Heart left ventricle (tissue), 16 donors: ENCODE measurements at places on chromosomes 5 and 9.
A peak's percentile ranks its signal among the peaks of the same experiment; 100 is the strongest.

- no peak for DNase-seq
Observed at GRCh38 chr5:178435321-178436238, 154.6 kb downstream of the COL23A1 start.

GRCh38 chr9:111877420-111877819, 19.2 kb upstream of the UGCG start:
- no peak for DNase-seq

DNA sequence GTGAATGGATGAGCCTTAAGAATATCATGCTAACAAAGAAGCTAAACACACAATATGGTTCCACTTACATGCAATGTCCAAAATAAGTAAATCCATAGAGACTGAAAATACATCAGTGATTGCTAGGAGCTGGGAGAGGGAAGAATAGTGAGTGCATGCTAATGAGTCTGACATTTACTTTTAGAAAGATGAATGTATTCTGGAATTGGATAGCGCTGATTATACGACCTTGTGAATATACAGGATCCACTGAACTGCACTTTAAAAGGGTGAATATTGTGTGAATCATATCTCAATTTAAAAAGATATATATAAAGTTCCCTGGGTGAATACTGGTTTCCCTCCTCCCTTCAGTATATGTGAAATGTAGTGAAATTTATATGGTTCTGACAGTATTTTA, 46.2 kb downstream of the LOX start:
- DNase-seq = no peak

DNA sequence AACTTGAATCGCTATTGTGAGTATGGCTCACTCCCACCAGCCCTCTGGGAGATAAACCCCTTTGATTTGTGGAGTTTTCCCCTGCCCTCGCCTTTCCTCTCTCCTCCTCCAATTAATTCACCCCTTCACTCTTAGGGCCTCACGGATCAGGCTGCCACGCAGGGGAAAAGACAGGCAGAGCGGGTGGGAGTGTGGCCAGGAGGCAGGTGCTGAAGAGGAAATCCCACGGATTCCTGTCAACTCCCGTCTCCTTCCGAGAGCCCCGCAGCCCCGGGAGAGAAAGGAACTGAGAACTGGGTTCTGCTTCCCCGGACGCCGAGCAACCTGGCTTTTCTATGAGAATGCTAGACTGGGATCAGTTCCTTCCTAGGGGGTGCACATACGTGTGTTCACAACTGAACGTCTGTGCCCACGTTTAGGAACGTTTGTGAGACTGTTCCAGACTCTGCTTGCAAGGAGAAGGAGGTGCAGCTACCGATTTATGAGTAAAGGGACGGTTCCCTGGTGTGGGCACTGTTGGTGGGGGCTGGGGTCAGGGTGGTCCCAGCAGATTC, 314.5 kb upstream of the TLE4 start:
- DNase-seq = no peak

- no peak for DNase-seq
Observed at GRCh38 chr5:133387621-133388020, 224.7 kb downstream of the FSTL4 start.

DNA sequence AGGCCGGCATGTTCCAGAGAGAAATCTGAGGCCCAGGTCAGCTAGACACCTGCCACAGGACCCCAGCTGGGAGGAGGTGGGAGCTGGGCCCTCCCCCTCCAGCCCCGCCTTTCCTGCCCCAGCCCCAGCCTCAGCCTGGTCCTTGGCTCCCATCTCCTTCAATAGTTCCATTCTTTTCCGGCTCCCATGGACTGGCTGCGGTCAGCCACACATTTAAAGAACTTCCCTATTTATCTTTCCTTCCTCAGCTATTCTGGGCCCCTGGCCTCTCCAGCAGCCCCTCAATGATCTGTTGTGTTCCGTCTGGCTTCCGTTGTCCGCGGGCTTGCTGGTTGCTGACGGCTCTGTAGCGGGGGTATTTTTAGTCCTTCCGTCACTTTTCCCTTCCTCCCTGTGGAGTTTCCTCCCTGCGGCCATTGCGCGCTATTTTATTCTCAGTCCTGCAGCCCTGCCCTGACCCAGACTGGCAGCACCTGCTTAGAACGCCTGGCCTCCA, 73.8 kb downstream of the AMBP start:
- peak; percentile 77 for DNase-seq

DNA sequence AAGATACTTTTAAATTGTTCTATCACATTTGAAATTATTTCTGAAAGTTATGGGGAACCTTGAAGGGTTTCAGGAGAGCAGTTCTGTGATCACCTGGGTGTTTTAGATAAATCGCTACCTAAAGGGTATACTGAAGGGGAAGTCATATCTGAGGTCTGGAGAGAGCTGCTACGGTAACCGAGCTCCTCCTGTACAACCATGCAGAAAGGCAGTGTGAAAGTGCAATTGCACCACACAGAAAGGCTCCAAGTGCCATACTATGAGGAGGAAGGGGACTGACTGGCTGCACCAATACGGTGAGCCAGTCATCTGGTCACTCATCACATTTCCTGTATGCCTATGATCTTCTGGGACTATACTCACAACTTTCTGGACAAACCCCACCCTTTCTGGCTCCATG, 241.4 kb upstream of the SLC24A2 start:
- no peak for DNase-seq

DNA sequence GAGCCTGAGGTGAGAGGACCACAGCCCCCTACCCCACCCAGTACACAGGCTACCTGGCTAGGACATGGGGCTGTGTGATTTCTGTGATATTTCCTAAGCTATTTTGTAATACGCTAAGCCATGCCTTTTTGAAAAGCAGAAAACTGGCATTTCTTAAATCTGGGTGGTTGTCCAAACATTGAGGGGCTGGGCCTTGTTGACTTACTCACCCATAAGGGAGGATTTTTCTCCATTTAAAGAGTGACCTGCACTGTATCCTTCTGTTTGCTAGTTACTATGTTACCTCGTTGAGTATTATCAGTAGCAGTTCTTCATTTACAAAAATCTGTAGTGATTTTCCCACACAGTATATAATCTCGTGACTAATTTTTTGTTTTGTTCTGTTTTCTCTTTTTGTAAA, 117.5 kb upstream of the OTULINL start:
- no peak for DNase-seq

GRCh38 chr5:90264689-90265544, 144.6 kb downstream of the CETN3 start:
- DNase-seq = peak; percentile 64

GRCh38 chr9:120441426-120442307, 138.3 kb downstream of the CDK5RAP2 start:
- no peak for DNase-seq

DNA sequence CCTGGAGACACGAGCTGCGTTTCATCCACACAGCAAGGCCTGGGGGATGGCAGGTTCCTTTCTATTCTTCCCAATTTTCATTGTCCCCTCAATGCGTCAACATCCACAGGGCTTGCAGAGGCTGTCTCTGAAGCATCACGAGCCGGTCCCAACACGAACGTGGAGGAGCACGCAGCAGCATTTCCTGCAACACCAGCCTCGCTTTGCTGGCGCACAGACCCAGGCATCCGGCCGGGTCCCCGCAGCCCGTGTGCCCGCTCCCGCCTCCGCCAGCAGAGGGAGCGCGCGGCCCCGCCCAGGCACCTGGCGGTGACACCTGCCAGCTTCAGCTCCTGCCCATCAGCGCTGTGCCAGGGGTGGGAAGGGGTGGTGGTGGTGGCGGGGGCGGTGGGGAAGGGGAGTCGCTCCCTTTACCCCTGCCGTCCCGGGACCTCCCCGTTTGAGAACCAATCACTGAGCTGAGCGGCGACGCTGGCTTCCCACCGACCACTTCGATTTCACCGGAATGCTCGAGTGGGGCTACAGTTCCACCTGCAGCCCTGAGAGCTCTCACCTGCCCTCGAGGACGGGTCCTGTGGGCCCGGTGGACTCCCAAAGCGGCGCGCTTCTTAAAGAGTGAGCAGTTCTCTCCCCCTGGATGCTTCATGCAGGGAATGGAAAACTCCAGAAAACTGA, 464.5 kb downstream of the ICE1 start:
- peak; percentile 65 for DNase-seq

- no peak for DNase-seq
Observed at GRCh38 chr9:73131461-73131860, 20.2 kb upstream of the ANXA1 start.

DNA sequence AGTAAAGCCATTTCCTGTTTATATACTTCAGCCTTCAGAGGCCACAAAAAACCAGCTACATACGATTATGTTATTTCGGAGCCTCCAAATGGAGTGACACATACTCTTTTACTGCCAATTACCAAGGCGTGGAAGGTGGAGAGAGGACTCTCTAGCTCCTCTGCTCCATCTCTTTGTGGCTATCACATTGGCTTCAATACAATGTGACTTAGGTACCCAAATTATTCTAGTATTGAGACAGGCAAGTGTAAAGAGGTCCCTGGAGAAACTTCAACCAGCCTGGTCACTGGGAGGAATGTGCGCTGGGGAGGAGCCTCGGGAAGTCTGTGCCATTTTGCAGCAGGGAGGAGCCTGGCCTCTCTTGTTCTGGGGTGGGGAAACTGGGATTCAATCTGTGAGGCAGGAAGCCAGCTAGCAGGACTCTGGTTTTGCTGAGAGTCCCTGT, 85.8 kb upstream of the TAS2R1 start:
- no peak for DNase-seq

DNA sequence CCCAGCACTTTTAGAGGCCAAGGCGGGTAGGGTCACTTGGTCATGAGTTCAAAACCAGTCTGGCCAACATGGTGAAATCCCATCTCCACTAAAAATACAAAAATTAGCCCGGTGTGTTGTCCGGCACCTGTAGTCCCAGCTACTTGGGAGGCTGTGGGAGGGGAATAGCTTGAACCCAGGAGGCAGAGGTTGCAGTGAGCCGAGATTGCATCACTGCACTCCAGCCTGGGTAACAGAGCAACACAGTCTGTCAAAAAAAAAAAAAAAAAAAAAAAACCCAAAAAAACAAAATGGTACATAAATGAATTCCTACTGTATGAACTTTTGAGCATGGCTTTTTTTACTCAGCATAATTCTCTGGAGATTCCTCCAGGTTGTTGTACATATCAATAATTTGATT, 37.6 kb upstream of the PCAT7 start:
- DNase-seq = no peak

GRCh38 chr9:71223953-71224538, 102.6 kb upstream of the TRPM3 start:
- no peak for DNase-seq

GRCh38 chr5:93674138-93674537, 67.3 kb downstream of the POU5F2 start:
- DNase-seq = no peak

GRCh38 chr9:130858739-130859705, 24.0 kb downstream of the ABL1 start:
- no peak for DNase-seq

DNA sequence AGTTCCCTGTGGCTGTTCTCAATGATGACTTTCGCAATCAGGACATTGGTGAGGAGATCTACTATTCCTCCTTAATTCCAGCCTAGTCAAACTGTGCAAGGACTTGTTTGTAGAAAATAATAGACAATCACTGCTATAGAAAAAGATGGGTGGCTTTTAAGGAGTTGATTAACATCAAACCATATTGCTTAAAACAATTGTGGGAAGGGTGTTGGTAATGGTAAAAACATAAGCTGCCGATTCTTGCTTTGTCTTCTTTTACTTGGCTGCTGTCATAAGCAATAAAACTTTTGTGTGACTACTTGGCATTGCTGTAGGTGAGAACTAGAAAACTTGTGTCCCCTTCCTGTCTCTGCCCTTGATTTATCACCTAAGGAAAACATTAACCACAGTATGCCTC, 561.2 kb upstream of the SEMA6A start:
- DNase-seq = no peak

GRCh38 chr5:2334719-2335118, 416.8 kb downstream of the IRX2 start:
- no peak for DNase-seq

- DNase-seq = no peak
Observed at GRCh38 chr9:109478051-109478563, 20.0 kb downstream of the PTPN3 start.

DNA sequence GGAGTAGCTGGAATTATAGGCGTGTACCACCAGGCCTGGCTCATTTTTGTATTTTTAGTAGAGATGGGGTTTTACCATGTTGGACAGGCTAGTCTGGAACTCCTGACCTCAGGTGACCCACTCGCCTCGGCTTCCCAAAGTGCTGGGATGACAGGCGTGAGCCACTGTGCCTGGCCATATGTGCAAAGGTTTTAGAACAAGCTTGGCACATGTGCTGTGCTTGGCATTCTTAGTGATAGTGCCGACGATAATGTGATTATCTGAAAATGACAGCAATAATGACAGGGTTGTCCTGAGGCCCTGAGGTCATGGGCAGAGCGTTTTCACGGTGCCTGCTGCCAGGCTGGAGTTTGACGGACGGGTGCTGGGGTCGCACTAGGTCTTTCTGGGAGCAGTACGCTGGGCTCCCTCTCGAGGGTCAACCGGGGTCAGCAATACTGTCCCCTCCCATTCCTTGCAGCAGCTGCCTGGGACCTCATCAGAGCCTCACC, 42.6 kb downstream of the HMCN2 start:
- DNase-seq = no peak

GRCh38 chr9:128979111-128979510, 31.6 kb downstream of the NUP188 start:
- no peak for DNase-seq

GRCh38 chr9:4938496-4938895, 46.6 kb upstream of the JAK2 start:
- no peak for DNase-seq

GRCh38 chr5:172834415-172835289, 601 bp downstream of the ERGIC1 start:
- DNase-seq = no peak

DNA sequence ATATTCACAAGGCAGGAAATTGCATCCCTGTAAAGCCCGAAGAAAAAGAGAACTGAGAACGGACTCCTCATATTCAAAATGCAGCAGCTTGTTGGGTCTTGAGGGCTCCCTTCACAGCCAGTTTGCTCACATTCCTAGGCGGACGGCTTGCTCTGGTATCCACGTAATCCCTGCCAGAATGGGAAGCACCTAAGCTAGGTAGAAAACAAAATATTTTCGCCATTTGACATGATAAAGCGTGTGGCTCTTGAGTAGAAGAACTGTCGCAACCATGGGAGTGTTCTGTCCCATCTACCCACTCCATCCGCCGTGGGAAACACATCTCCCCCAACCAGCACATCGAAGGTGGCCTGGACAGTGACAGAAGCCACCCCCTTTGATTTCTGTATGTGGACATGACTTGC, 183.1 kb downstream of the GAS1 start:
- DNase-seq = no peak

GRCh38 chr9:101639311-101639710, 44.5 kb upstream of the PPP3R2 start:
- no peak for DNase-seq

- no peak for DNase-seq
Observed at GRCh38 chr5:173720286-173720952, 104.0 kb upstream of the BOD1 start.

- DNase-seq = no peak
Observed at GRCh38 chr5:151739395-151739794, 19.0 kb downstream of the ATOX1 start.

- no peak for DNase-seq
Observed at GRCh38 chr5:55638455-55638854, 73.7 kb downstream of the SLC38A9 start.
